ENCODE measurements at places on chromosomes 2 and 18. TPM values are rescaled to one million over a fixed set of nuclear protein-coding genes. Genes with fewer than 3 reads are reported as not detected.

TMEM37 gene
- total RNA-seq = not detected

- no peak for DNase-seq
Observed at GRCh38 chr2:236570081-236570868, 650 bp downstream of the ACKR3 start.

GRCh38 chr2:134421556-134422328 lies 167.9 kb downstream of the MGAT5 start:
- DNase-seq = no peak

NEUROD1 gene
- total RNA-seq = not detected

DNA sequence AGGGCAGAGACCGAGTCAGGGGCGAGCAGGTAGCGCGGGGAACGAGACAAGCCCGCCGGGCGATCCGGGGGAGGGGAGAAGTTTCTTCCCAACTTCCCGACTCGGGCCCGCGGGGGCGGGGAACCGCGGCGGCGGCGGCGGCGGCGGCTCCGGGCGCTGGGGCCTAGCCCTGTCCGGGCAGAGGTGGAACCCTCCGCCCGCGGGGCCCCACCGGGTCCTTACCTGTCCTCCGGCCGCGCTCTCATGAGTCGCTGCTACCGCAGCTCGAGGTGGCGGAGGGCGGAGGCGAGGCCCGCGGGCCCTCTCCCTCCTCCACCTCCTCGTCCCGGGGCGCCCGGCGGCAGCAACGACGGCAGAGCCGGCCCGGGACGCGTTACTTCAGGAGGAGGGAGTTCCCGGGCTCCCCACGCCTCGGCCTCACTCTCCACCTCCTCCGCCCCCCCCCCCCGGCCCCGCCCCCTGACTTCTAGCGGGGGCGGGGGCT lies at the start of gene YES1:
Gene YES1 (minus strand): TSS at position 351 of the 484 bp plus-strand sequence. CDS start 55,415 bp downstream, outside the sequence.
- DNase-seq = peak; percentile 63

DNA sequence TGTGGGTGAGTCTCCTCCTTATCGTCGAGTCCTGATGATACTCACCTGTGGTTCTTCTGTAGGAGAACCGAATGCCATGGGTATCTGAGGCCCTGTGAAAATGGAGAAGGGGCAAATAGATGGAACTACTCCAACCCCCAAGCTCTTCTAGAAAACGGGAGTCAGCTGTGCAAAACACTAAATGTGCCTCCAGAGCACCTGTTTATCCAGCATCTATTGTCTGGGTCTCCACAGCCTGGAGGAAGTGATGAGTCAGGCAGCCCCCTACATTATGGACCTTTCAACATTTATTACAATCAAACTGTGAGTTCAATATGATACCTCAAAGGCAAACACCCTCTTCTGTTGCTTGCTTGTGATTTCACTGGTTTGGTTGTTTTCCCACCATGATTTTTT lies 9.8 kb upstream of the LRRFIP1 start:
- DNase-seq = no peak

PRKAG3 gene
- 0.41 TPM for total RNA-seq

MSGN1 gene
- not detected for total RNA-seq

All from fibroblast of the aortic adventitia (primary cell).